ENCODE measurements at places on chromosomes 5 and 9. TPM values are rescaled to one million over a fixed set of nuclear protein-coding genes. Genes with fewer than 3 reads are reported as not detected.

SPOUT1 gene
- 44.2 TPM for polyA plus RNA-seq

CLIC3 gene
- 1.0 TPM for polyA plus RNA-seq

ADAMTS19 gene
- polyA plus RNA-seq, result 0.10 TPM

GALNT12 gene
- polyA plus RNA-seq, result 7.4 TPM

TLE1 gene
- 33.0 TPM for polyA plus RNA-seq

Measured in SK-N-SH (cell line).